ENCODE measurements at places on chromosomes 6 and 20. TPM values are rescaled to one million over a fixed set of nuclear protein-coding genes. Genes with fewer than 3 reads are reported as not detected.

TCF19 gene
- total RNA-seq = 18.0 TPM

TGM3 gene
- 0.37 TPM for total RNA-seq

GRCh38 chr6:155738602-155739105 lies 283.0 kb upstream of the NOX3 start:
- DNase-seq = no peak

DNA sequence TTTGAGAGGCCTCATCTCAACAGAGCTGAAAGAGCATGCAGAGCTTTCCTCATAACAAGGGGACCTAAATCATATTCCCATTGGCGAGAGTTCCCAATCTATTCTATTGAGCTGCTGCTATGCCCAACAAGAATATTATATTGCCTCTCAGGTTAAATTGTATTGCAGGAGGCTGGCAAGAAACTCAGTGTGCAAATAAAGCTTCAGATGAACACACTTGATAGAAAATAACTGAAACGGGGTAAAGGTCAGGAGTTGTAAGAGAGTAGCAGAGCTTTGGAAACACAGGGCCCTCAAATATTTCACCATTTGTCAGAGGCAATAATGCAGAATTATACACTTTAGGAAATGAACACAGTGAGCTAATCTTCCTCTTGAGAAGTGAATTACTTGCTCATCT lies 364.3 kb upstream of the SPTLC3 start:
- no peak for DNase-seq

GRCh38 chr6:6689400-6690143 lies 101.1 kb downstream of the LY86 start:
- DNase-seq = no peak

WFDC12 gene
- 0.73 TPM for total RNA-seq

GRCh38 chr6:44190715-44191114 lies 26.0 kb upstream of the MYMX start:
- DNase-seq = no peak

ZNF311 gene
- 1.7 TPM for total RNA-seq

DNA sequence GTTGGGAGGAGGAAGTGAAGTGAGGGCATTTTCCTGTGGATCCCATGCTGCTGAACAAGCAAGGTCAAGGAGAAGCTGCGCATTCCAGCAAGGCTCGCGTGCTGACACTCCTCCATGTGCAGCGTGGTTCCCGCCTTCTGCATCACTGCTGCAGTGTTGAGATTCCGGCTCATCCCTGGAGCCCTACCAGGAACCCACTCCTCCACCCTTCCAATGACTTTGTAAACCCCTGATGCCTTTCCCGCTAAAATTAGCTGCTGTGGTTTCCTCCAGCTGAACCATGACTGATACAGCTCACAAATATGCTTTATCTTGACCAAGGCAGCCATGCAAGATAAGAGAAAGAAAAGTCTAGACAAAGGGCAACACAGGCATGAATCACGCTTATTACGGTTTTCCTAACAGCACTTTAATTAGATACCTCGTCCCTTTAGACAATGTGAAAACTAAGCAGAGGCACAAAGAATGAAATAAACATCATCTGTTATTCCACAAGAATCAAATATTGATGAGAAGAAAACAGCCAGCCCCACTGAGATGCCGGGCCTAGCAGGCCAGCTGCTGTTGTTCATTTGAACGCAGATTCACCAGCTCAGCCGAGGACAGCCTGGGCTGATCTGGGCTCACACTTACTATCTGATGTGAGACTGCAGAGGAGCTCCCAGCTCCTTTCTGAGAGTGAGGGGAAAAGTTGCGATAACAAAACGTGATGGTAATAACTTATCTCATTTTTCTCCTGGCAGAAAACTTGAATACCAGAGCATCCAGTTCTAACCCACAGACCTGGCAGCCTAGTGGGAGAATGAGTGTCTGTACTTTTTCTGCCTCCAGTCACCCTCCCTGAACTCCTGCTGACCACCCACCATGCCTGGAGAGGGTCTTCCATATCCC lies 14.2 kb upstream of the BNIP5 start:
- peak; percentile 59 for DNase-seq

GRCh38 chr6:46419576-46420002 lies 71.7 kb downstream of the RCAN2 start:
- peak; percentile 64 for DNase-seq

- DNase-seq = no peak
These were observed 705.0 kb upstream of the EPHA7 start for GRCh38 chr6:94124333-94124732.

DNA sequence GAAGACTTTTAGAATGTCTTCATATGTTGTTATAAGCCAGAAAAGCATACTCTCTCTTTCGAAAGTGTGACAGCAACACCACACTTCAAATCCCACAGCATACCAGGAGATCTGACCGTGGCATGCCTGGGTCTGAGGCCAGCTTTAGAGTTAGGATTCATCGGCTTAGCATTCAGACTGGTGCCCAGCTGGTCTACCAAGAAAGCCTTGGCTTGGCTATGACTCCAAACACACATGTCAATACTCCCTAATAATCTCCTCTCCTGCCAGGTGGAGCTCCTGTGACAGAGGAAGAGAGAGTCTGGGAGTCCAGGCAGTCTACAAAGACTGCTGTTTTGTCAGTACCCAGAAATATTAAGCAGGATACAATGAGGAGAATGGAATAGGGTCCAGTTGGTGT lies 77.1 kb upstream of the MAN1A1 start:
- DNase-seq = no peak

GRCh38 chr20:13909067-13909466 lies 81.3 kb downstream of the SEL1L2 start:
- DNase-seq = no peak

DNA sequence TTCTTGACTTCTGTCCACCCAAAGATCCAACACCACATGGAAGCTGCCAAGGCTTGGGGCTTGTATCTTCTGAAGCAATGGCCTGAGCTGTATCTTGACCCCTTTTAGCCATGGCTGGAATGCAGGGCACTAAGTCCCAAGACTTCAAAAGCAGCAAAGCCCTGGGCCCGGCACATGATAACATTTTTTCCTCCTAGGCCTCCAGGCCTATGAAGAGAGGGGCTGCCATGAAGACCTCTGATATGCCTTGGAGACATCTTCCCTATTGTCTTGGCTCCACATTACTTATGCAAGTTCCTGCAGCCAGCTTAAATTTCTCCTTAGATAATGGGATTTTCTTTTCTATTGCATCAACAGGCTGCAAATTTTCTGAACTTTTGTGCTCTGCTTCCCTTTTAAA lies 1252.6 kb upstream of the CITED2 start:
- DNase-seq = no peak

MEP1A gene
- not detected for total RNA-seq

PDYN gene
- not detected for total RNA-seq

- DNase-seq = no peak
These were observed 71.5 kb upstream of the PLN start for GRCh38 chr6:118476551-118476950.

- DNase-seq = no peak
These were observed 43.7 kb upstream of the MEI4 start for GRCh38 chr6:77609106-77609505.

GRCh38 chr6:107488875-107489635 lies 862 bp upstream of the SOBP start:
- peak; percentile 79 for DNase-seq

HCK gene
- 30.8 TPM for total RNA-seq

ERVFRD-1 gene
- total RNA-seq = 0.09 TPM

DNA sequence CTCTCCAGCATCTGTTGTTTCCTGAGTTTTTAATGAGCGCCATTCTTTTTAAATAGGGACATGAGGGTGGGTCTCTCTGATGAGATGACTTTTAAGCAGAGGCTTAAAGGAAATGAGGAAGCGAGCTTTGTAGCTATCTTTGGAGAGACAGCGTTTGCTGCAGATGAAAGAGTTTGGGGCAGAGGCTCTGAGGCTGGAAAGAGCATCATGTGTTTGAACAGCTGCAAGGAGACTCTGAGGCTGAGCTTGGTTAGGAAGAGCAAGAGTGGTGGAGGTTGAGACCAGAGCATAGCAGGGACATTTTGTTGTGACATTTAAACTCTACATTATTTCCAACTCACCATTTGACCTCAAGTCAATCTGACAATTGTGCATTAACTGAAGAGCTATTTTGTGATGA lies 38.3 kb upstream of the TMX4 start:
- DNase-seq = no peak

DNA sequence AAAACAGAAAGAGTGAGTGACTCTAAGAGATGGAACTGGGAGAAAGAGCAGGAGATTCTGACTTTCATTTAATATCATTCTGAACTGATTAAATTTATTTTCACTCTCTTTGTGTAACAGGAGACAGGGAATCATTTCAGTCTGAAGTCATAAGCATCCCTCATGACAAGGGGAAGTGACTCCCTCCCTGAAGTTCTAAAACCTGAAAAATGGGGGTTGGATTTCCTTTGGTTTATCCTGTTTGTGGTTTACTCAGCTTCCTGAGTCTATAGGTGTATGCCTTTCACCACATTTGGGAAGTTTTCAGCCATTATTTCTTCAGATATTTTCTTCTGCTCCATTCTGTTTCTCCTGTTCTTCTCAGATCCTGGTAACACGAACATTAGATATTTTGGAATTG lies 3.4 kb upstream of the FKBP1A start:
- no peak for DNase-seq

PROKR2 gene
- not detected for total RNA-seq

MYLIP gene
- total RNA-seq = 27.8 TPM

PRPF6 gene
- 49.8 TPM for total RNA-seq
